ENCODE measurements at places on chromosomes 11 and 22.
A peak's percentile ranks its signal among the peaks of the same experiment; 100 is the strongest.

DNA sequence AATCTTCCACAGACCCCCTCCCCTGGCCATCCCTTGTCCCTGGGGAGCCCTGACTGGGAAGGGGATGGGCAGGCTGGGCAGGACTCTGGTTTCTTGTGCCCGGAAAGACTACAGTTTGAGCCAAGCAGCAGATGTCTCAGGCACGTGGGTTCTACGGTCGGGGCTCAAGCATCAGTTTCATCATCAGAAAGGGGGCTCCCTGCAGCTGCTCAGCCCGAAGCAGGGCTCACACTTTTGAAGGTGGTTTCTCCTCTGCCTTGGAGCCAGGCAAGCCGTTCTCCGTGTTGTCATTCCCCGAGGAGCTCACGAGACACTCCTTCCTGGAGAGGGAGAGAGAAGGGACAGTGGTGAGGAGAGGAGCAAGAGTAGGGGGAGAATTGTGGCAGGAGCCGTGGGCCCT is 15.8 kb downstream of the SCN4B start:
- DNase-seq, result no peak

DNA sequence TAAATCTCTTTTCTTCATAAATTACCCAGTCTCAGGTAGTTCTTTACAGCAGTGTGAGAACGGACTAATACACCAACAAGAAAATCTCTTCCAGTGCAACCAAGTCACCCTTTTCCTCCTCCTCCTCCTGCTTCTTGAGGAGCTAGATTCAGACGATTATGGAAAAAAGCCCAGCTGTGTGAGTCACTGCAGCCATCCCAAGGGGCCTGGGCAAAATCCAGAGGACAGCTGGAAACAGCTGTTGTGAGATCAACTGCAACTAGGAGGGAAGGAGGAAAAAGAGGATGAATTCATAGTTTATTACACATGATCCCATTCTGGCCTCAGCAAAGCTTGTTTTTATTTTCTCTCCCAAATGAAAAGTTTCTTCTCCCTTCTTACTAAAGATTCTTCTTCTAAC is 32.9 kb downstream of the RBFOX2 start:
- peak; percentile 73 for DNase-seq

DNA sequence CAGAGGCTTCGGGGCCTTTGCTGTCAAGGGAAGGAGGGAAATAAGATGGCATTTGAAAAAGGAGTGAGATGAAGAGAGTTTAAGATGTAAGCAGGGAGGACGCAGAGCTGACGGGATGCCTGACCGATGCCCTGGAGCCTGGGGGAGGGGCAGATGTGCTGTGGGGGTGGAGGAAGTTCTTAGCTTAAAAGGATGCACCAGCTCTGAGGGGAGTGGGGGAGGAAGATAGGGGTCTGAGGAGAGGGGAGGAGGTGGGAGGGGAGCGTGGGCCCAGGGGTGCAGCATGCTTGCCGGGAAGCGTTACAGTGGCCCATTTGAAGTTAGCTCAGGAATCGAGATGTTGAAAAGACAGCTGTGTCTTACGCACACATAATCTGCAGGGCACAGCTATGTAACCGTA is 56.3 kb downstream of the RPS6KA4 start:
- no peak for DNase-seq

DNA sequence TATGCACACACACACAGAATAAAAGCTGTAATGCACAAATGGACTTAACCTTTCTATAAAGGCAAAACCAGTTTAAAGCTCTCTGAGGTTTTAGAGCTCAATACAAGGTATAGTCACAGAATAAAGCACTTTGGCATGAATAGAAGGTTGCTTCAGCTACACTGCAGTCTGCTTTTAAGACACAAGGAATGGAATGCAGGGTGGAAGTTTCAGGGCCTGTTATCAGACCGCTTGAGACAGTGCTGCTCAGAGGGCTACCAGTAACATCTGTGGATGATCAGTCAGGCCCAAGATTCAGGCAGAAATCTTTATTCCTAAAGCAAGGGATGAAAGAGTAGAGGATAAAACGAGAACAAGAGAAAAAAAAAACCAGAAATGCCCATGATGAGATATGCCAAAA is 46.7 kb downstream of the CD44 start:
- no peak for DNase-seq

DNA sequence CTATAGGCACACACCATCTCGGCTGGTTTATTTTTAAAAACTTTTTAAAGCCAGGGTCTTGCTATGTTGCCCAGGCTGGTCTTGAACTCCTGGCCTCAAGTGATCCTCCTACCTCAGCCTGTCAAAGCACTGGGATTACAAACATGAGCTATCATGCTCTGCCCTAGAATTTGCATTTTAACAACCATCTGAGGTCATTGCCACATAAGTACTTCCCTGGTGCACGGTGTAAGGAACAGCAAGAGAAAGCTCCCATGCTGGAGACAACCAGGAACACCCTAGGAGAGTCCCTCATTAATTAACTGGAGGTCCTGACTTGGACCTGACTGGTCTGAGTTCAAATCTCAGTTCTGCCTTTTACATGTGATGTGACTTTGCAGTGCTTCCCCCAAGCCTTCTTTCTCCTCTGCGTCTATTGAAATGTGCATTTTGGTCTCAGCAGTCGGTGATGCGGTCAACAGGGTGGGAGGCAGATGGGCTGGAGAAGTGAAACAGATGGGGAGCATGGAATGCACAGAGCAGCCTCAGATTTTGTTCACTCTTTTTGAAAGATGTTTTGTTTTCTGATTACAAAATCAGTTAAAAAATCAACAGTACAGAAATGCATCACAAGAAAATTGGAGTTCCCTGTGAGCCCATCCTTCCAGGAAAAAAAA is 146.5 kb downstream of the MYO18B start:
- DNase-seq, result no peak

- DNase-seq, result no peak
Measured at GRCh38 chr22:29838599-29838956, 504 bp upstream of the ASCC2 start.

- no peak for DNase-seq
Measured at GRCh38 chr22:46590334-46590733, 29.9 kb upstream of the GRAMD4 start.

- DNase-seq, result peak; percentile 21
Measured at GRCh38 chr22:26995235-26995634, 337.8 kb downstream of the MIAT start.

GRCh38 chr22:20844055-20845037 is 14.3 kb downstream of the PI4KA start:
- DNase-seq, result no peak

DNA sequence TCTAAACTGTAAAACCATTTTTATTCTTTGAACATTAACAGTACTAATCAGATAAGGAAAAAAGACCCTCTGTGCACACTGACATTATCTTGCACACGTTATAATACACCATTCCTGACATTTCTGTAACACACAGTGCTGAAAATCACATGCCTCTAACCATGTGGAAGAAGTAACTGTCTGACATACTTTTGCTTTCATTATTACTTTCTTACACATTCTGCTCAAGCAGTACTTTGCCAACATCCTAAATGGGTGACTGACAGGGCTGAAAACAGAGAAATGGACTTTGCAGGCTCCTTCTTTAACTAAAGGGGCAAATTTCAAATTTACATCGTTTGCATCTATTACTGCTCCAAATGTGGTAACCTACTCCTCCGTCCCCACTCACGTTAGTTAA is 22.8 kb upstream of the TP53AIP1 start:
- no peak for DNase-seq

- DNase-seq, result no peak
Measured at GRCh38 chr11:44994753-44995152, 44.1 kb upstream of the TP53I11 start.

GRCh38 chr11:44516688-44517507 is 48.6 kb upstream of the CD82 start:
- no peak for DNase-seq

DNA sequence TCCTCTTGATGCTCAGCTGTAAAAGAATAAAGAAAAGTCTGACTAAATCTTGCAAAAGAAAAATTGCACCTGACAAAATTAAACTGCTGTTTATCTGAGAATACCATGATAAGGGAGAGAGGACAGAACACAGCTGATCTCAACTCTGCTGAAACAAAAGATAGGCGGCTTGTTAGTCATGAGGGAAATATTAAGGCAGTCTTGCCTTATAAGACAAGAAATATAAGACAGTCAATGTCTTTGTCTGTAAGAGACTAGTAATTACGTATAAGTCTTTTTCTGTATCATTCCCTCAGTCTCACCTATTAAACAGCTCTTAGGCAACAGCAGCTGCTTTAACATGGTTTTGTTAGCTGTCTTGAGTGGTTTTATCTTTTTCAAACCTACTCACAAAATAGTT is 296.6 kb downstream of the LUZP2 start:
- DNase-seq, result no peak

DNA sequence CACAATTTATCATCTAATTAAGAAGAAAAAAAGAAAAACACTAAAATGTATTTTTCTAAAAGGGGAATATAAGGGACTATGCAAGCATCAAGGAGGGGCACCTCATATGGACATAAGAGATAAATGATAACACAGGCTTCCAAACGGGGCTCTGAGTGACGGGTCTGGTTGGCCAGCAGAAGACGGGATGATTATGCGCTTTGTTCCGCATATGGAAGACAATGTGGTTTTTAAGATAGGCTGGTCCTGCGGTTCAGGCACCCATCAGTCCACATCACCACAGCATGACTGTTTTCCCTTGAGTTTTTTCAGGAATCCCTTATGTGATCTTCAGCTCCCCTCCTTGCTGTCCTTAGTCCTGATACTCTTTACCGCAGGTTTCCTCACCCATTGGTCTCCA is 404.6 kb downstream of the OPCML start:
- no peak for DNase-seq

- peak; percentile 26 for DNase-seq
Measured at GRCh38 chr22:33921525-33922348, 1.5 kb upstream of the LARGE1 start.

DNA sequence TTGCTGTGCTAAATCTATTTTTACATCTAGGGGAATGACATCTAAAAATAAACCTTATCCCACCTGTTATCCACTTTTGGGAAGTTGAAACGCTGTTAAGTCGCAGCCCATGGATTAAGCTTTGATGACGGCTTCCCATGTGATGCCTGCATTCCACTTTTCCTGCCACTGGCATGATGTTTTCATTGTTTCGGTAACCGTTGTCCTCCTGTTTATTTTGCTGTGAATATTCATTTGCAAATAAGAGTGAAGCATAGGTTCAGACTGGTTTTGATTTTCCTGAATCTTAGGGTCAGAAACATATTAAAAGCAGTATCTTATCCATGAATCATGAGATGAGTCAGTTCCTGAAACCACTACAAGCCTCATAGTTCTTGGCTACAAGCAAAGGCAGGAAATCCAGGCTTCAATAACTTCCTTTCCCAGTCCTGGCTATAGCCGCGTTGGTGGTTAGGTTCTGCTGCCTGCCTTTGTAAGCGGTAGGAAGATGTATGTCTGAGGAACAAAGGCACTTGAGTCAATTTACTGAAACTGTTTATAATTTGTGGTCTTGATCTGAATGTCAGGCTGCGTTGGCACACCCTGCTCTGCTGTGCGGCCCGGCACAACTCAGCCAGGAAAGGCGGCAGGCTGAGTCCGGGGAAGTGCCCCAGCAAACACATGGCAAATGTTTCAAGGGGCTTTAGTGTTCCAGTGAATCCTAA is 19.4 kb downstream of the TEAD1 start:
- DNase-seq, result peak; percentile 100

DNA sequence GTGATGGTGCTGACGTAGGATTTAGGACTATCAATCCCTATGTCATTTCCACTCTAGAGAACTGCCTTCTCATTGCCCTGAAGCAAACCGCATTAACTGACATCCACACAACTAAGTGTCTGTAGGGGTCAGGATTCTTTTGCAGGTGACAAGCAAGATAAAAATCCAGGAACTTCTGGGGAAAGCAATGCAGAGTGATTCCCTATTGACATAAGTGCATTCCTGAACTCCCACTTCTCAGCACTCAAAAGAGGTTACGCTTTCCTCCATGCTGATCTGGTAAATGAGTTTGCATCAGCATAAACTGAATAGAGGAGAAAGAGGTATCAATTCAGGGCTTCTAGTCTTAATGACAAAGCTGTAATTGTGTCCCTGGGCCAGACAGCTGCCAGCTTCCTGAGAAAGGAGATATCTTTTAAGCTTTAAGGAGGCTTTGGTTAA is 224.6 kb upstream of the ISX start:
- peak; percentile 66 for DNase-seq

DNA sequence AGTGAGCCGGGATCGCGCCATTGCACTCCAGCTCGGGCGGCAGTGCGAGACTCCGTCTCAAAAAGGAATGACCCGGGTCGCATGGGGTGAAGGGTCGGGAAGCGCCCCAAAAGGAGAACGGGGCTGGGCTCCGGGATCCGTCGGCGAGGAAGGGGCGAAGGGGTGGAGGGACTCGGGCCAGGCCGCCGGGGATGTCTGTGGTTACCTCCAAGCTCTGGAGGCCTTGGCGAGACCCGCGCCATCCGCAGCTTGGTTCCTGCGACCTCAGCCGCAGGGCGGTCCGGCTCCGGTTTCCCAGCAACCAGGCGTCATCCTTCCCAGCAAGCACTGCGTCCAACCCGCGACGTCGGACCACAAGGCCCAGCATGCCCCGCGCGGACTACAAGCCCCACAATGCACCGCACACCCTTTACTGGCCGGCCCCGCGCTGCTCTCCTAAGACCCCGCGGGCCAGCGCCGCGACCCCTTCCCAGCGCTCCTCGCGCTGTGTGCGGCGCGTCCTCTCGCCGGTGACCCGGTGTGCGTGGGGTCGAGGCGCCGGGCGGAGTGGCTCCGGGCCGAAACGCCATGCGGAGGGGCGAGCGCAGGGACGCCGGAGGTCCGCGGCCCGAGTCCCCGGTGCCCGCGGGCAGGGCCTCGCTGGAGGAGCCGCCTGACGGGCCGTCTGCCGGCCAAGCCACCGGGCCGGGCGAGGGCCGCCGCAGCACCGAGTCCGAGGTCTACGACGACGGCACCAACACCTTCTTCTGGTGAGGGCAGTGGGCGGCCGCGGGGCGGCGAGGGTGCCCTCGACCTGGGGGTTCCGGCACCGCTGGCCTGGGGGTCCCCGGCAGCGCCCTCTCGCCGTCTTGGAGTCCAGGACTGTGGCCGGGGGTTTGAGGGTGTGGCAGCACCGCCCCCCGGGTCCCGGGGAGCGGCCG is at the start of gene PTDSS2:
PTDSS2 (plus strand) TSS at position 391 of the 920 bp plus-strand sequence; CDS start at position 568, 177 bp downstream.
- DNase-seq, result peak; percentile 94

DNA sequence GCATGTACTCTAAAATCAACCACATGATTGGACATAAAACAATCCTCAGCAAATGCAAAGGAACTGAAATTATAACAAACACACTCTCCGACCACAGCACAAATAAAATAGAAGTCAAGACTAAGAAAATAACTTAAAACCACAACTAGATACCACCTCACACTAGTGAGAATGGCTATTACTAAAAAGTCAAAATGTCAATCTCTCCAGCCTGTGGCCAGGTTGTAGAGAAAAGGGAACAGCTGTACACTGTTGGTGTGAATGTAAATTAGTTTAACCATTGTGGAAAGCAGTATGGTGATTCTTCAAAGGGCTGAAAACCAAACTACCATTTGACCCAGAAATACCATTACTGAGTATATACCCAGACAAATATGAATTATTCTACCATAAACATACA is 1025.7 kb upstream of the TENM4 start:
- no peak for DNase-seq

DNA sequence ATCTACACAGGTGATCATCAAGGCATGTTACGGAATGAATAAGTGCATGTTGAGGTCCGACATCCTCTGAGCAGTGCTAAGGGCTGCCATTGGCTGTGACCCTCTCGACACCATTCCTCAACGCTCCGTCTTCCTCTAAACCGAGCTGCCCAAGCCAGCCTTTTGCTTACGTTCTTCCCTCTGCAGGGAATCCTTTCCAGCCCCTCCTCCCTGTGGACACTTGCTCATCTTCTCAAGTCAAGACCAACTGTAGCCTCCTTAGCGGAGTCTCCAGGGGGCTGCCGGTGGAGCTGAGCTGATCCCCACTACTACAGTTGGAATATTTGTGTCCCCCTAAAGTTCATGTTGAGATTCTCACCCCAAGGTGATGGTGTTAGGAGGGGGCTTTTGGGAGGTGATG is 781.0 kb downstream of the TBC1D22A start:
- DNase-seq, result no peak
